Activated naive CD8-positive, alpha-beta T cell treated with anti-CD3 and anti-CD28 coated beads, Interleukin-2, amount 10 ng/mL, durations not matched to agents 7 days and 5 days (primary cell): ENCODE measurements at places on chromosomes 5 and 9.

- no peak for DNase-seq
These were observed 79.4 kb upstream of the ADRB2 start for GRCh38 chr5:148746826-148747535.

GRCh38 chr9:137411645-137412380 lies 11.1 kb downstream of the EXD3 start:
- peak; percentile 60 for DNase-seq

DNA sequence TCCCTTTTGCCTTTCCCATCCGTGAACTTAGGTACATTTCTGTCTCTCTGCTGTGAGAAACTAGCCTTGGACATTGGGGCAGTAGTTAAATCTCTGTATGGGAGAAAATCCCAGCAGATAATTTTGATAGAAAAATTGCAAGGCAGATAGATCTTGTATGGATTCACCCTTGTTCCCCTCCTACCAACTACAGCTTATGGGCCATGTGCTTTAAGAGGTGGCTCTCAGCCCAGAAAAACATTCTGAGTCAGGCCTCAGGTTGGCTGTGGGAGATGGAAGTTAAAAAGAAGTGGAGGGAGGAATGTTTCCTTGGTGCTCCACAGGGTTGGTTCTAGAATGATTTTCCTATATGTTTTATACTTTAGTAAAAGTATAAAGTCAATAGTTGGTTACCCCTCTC lies 1.4 kb upstream of the KDM3B start:
- no peak for DNase-seq

DNA sequence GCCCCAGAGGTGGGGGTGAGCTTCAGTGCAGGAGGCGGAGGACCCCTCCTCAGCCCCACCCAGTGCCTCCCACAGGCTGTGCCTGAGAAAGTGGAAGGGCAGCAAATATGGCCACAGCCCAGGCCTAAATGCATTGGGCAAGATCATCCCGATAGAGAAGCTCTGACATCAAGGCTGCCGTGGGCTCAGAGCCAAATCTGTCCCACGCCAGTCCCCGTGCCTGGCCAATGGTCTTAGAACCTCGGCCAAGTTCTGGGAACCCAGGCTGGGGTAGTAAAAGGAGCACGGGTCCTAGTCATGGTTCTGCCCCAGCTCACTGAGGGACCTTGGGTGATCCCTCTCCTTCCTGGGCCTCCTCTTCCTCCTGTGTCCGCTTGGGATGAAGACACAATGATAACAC lies 27.7 kb upstream of the TNIP1 start:
- DNase-seq = no peak

GRCh38 chr9:113756476-113757192 lies 119.5 kb upstream of the ZNF618 start:
- DNase-seq = no peak

DNA sequence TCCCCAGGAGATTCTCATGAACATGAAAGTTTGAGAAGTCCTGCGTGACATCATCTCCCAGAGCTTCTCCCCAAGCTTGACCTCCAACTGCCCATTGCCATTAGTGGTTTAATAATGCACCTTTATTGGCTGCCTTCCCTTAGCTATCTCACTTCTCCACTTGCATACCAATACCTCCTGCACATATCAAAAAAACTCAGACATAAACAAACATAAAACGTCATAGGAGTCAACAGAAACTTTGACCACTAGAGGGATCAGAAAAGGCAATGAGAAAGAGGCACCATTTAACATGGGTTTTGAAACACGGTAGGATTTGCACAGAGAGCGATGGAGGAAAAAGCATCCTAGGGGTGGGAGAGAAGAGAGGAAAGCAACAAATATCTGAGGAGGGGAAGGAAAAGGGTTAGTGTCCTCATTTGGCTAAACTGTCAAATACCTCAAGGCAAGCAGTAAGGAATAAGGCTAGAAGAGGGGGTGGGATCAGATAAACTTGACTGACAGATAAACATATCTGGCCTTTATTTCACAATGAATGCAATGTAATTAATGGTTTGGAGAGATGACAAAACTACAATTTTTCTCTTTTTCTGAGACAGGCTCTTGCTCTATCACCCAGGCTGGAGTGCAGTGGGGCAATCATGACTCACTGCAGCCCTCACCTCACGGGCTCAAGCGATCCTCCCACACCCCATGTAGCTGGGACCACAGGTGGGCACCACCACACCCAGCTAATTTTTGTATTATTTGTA lies 27.0 kb downstream of the GNAQ start:
- no peak for DNase-seq

DNA sequence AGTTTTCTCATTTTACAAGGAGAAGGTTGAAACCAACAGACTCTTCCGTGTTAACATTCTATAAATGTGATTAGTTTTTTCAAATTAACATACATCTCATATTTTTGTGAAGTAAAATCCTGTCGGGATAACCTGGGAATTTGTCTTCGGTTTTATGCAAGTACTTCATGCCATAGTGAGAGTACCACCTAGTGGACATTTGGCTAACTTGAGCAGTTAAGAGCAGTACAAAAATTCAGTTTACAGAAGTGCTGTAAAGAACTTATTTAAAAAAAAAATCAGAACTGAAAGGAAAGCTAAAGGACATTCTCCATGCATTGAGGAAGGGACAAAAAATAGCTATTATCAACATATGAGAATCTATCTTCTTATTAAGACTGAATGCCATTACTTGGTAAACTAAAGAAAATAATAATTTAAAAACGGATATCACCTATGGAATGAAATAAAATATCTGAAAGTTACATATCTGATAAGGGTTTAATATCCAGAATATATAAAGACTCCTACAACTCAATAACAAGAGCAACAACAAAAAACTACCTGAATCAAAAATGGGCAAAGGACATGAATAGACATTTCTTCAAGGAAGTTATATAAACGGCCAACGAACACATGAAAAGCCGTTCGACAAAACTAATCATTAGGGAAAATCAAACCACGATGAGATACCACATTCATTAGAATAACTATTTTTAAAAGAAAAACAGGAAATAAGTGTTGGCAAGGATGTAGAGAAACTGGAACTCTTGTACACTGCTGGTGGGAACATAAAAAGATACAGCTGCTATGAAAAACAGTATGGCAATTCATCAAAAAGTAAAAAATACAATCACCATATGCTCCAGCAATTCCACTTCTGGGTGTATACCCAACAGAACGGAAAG lies 117.0 kb upstream of the GNA14 start:
- no peak for DNase-seq

DNA sequence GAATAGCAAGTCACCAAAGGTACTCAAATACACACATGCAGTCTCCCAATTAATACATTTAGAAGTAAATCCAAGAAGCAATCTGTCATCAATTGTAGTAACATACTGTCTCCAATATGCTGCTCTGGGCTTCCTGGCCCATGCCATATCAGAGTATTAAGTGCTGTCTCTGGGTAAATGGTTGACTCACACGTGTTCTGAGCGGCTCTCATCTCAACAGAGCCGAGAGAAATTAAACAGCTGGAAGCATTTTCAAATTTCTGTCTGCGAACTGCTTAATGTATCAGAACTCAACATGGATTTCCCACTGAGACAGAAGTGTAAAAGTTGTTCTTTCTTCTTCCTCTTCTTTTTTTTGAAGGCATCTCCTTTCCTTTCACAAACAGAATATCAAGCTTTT lies 247.3 kb upstream of the TAS2R1 start:
- DNase-seq = no peak

DNA sequence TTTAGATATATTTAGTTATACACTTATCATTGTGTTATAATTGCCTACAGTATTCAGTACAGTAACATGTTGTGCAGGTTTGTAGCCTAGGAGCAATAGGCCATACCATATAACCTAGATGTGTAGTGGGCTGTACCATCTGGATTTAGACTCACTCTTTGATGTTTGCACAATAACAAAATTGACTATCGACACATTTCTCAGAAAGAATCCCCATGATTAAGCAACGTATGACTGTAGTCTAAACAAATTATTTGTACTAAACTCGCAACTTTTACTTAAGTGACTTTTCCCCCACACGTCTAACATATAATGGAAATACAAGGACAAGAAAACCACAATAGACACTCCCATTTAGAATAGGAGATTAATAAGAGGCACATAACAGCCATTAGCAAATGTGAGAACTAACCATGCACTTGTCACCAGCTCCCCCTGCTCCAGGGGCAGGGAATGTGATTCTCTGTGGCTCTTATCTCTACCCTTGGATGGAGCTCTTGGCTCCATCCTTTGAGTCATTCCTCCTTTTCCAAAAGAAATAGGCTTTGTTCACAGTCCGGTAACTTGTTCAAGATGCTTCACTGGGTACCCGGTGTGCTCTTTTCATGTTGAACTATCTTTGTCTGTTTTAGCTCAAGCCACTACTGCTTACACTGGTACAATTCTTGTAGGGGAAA lies 8.7 kb upstream of the B4GALT1 start:
- no peak for DNase-seq

DNA sequence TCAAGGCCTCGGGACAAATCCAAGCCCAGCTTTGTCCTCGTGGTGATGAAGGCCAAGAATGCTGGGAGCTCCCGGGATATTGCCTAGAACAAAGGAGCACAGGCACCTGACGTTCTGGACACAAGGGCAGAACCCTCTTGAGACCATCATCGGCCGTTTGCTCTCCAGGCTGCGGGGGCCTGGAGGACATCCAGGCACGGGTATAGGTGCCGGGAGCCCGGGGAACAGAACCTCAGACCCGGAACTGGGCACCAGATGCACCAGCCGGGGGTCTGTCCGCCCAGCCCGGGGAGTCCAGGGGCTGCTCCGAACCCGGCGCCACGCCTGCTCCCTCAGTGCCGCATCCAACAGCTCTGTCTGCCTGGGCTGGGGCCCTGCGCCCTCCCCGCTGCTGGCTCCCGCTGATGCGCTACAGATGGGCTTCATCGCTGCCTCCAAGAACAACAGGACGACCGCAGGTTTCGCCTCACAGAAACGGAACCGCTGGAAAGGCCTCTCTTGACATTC lies 88.0 kb downstream of the ADAMTS2 start:
- DNase-seq = peak; percentile 16

DNA sequence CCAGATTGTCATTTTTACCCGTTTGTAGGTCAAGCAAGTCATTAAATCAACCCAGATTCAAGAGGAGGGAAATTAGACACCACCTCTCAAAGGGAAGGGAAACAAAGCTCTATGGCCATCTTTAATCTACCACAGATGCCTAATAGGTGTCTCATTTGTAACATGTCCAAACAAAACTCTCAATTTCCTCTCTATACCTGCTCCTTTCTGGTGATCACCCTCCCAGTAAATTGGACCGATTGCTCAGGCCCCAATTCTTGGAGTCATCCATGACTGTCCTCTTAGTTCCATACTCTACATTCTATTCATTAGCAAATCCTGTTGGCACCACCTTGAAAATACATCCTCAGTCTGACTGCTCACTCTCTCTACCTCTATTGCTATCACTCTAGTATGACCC lies 22.1 kb upstream of the UGCG start:
- no peak for DNase-seq

DNA sequence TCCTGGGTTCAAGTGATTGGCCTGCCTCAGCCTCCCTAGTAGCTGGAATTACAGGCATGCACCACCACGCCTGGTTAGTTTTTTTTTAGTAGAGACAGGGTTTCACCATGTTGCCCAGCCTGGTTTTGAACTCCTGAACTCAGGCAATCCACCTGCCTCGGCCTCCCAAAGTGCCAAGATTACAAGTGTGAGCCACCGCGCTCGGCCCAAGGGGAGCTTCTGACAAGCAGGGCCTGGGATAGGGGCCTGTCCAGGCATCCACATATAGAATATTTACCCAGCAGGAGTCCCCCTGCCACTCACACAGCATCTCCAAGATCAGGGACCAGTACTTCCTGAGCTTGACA lies 10.1 kb downstream of the IRF1 start:
- peak; percentile 46 for DNase-seq

- DNase-seq = no peak
These were observed 16.0 kb downstream of the SH3PXD2B start for GRCh38 chr5:172438319-172438668.

DNA sequence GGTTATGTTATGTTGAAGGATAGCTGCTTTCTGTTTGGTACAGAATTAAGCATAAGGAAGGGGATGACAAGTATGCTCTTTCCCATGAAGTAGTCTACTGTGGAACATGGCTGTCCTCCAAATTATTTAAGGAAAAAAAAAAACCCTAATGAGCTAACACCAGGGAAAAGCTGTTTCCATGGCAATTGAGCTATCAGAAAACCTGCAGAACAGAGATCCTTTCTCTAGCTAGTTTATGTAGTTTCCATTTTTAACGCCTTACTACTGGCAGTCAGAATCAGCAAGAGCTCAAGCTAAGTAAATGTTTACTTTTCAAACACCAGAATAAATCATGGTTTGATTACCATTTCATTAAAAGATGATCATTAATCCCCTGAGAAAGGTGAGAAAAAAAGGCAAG lies 287.4 kb upstream of the TARS1 start:
- no peak for DNase-seq

- DNase-seq = no peak
These were observed 104.8 kb downstream of the PAX5 start for GRCh38 chr9:36929350-36929675.

DNA sequence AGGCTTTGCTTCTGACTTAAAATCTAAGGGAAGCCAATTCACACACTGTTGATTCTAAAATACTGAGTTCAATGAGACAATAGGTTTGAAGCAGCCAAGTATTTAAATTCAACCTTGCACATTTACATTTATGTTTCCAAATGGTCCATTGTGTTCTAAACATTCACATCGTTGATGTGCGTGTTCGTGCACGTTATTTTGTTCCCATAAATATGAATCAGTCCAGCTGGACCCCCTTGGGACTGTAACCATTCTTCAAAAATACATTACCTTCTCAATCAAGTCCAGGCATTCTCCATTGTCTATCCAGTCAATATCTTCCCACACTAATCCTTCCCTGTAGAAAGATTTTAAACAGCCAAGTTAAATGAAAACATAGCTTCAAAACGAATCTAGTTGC lies 146.4 kb upstream of the RETREG1 start:
- DNase-seq = no peak

DNA sequence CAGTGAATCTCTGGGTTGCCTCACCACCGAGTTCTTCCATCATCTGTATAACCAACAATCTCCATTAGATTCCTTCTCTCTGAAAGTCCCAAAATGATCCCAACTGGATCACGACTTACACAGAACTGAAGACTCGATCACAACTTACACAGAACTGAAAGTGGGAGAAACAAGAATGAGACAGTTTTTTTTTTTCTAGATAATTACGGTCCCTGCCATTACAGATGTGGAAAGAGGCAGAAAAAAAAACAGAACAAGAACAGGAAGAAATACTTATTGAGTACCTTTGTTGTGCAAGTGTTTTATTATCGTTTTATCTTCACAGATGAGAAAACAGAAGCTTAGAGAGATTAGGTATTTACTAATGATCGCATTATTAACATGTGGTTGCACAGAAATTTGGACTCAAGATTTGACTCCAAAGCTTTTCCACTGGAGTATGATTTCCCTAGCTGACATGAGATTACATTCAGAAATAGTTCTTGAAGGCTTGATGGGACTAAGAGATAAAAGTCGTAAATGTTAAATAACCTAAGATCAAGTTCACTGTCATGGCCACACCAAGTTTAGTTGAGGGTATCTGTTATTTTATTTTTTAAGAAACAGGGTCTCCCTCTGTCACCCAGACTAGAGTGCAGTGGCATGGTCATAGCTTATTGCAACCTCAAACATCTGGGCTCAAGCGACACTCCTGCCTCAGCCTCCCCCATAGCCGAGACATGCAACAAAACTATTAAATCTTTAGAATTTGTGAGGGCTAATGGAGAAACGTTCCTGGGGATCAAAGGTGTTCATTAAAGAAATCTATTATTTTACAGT lies 8.9 kb downstream of the PLK2 start:
- DNase-seq = no peak
